AG20443 (cell line): ENCODE measurements at places on chromosomes 1 and 21.
A peak's percentile ranks its signal among the peaks of the same experiment; 100 is the strongest.

DNA sequence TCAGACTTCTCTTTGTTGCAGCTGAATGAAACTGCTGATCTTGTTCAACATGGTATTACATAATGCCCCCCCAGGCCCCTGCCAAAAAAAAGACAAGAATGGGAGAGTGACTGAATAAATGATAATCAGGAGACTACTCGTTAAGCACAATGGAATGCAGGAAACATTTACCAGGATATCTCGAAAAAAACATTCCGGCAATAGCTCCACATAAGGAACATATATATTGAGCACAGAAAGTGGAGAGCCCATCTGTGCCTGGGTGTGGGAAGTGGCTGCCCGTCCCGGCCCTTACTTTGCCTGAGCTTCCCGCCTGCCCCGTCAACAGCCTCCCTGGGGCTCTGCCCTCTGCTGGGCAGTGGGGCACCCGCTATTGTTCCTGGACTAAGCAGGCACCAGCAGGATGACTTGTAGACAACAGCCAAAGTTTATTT is 13.3 kb downstream of the TRIM11 start:
- peak; percentile 80 for DNase-seq

GRCh38 chr1:91790392-91790791 is 95.6 kb downstream of the TGFBR3 start:
- DNase-seq: no peak

GRCh38 chr1:57819893-57820292 is 396.0 kb upstream of the DAB1 start:
- DNase-seq: no peak

DNA sequence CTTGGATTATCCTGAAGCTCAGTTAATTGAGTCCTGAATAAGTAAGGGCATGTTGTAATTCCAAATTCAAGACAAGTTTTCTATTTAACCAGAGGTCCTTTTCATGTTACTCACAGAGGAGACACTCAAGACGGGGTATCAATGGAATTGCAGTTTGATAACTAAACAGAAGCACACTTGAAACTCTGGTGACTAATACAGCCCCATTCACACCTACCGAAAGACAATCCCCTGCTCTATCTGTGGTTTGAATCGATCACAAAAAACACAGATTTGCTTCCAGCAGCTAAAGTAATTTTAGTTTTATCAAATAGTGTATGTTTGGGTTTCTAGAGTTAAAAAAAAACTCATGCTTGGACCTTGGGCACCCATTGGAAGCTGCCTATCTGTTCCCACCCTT is 60.4 kb downstream of the TEX35 start:
- DNase-seq: no peak

DNA sequence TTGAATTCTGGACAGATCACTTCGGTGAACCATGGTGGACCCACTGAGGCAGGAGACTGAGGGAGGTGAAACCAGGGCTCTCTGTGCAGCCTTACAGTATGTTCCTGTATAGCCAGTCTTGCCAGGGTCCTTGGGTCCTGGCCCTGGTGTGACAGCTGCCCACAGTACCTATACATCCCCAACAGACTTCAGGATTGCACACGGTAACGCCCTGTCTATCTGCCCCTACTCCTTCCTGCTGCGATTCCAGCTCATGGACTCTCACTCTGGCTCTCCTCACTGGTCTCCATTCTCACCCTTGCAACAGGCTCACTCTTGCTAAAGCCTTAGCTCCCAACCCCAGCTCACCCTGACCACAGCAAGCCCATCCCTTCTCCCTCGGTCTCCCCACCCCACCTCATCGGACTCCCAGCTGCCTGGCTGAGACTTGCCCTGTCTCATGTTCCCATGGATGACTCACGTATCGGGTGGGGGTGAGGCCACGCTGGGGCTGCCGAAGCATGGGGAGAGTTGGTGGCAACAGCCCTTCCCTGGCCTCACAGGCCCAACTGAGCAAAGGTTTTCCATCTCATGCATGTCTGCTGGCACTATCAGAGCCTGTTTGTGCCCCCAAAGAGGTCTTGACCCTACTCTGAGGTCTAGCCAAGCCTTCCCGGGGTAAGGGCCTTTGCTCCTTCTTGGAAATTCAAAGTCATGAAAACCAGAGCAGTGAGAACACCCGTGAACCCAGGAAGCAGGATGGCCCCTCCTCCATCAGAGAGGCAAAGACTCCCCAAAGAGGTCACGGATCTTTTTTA is 7.1 kb downstream of the PHLDA3 start:
- DNase-seq: peak; percentile 94

DNA sequence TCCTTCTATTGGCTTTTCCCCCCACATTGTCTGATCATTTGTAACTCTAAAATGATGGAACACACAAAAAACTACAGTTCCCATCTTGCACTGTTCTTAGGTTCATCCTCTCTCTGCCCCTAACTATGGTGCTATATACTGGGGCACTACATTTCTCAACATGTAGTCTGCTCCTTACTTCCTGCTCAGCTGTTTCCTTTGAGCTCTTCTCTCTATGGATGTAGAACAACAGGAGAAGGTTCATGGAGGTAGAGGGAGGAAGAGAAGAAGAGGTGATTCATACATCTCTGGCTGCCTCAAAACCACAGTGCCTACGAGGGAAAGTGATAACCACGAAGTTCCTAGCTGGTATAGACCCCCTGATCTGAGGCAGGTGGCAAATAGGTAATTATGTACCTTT is 7.0 kb upstream of the C1orf146 start:
- no peak for DNase-seq

DNA sequence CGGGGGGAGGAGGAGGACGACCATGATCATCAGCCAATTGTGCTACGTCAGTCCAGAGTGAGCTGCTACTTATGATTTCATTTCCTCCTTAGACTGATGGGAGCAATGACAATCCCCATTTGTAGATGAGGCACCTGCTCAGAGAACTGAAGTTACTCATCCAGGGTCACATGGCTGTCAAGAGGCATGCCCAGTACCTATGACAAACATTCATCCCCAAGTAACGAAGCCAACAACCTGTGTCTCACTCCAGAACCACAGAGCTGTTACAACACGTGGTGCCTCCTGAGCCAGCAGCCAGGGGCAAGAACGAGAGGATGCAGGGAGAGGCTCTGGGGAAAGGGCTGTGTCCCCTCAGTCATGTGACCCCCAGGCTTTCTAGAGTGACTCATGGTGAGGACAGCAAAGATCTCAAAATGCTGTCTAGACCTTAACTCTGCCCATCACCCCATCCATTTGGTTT is 93.6 kb downstream of the SIM2 start:
- DNase-seq: no peak

- DNase-seq: no peak
Measured at GRCh38 chr1:48785869-48786268, 9.2 kb upstream of the BEND5 start.

- DNase-seq: no peak
Measured at GRCh38 chr1:156357977-156358376, 11.0 kb upstream of the RHBG start.

DNA sequence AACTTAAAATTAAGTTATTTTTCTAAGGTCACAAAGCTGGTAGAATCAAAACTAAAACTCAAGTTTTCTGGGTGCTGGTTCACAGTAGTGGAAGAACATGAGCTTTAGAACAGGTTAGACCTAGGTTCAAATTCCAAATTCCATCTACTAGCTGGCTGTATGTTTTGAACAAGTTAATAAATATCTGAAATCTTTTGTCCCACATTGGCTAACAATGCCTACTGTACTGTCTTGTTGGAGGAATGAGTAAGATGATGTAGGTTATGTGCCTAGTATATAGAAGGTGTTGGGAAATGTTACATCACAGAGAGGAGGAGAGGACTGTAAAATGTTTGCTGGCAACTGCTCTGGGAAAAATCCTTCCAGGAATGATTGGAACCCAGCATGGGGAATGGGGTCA is 14.0 kb upstream of the CD247 start:
- DNase-seq: no peak

- no peak for DNase-seq
Measured at GRCh38 chr1:208318150-208318734, 74.1 kb upstream of the PLXNA2 start.

DNA sequence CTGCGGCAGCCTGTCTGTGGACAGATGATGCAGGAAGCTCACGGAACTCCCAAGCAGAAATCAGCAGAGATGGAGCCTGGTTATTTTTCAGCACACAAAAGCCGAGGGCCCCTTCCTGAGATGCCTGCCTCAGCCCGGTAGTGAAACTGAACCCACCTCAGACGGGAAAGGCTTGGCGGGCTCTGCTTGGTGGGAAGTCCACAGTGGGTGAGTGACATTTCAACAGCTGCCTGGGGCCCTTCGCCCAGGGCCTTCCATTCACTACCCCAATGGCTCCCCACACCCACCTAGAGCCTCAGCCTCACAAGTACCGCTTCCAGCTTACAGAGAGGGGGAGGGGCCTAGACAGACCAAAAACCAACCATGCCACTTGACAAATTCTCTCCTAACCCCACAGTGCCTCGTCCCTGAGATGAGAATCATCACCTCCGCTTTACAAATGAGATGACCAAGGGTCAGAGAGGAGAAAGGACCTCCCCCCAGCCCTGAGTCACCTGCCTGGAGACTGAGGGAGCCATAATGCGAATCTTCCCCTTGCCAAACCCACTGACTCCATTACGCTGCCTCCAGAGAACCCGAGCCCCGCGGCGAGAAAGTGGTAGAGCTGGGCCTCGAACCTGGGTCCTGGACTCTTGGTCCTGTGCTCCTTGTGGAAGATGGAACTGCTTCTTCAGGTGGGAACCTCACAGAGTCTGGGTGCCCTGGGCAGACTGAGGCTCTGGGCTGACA is 3.4 kb upstream of the ECE1 start:
- DNase-seq: no peak

GRCh38 chr1:34681480-34682451 is 73.1 kb upstream of the GJB5 start:
- DNase-seq: peak; percentile 71

DNA sequence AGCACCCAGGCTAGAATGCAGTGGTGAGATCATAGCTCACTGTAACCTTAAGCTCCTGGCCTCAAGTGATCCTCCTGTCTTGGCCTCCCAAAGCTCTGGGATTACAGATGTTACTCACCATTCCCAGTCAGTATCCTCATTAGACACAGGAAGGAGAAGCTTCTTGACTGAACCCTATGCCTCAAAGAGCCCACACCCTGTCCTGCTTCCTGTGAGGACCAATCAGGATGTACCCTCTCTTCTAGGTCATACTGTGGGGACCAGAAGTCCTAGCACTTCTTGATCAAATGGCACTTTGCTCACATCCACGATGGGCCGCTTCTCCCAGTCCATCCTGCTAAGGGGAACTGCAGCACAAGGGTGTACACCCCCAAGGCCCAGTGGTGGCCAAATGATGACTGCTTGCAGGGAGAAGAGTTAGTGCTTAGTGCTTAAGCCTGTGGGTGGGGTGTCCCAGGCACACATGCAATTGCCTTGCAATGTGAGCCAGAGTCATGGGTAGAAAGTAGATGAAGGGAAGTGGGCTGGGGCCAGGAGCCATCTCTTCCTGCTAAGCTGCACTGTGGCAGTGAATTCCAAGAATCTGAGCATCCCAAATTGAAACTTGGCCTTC is 9.8 kb downstream of the CD34 start:
- DNase-seq: no peak

DNA sequence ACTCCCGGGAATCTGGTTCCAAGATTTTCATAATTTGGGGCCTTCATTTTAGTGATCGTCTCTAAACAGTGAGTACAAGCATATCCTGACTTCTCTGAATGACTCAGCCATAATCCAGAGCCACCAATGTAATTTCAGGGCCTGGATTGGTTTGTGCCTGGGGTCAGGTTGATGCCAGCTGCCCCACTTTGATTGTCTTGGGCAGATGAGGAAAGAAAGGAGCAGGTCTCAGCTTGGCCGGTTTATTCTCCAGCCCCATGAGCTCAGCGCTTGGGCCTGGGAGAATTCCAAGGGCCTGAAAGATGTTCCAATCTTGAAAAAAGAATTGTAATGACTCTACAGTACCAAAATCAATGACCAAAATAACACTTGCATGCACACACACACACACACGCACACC is 71.2 kb upstream of the ECE1 start:
- DNase-seq: no peak

DNA sequence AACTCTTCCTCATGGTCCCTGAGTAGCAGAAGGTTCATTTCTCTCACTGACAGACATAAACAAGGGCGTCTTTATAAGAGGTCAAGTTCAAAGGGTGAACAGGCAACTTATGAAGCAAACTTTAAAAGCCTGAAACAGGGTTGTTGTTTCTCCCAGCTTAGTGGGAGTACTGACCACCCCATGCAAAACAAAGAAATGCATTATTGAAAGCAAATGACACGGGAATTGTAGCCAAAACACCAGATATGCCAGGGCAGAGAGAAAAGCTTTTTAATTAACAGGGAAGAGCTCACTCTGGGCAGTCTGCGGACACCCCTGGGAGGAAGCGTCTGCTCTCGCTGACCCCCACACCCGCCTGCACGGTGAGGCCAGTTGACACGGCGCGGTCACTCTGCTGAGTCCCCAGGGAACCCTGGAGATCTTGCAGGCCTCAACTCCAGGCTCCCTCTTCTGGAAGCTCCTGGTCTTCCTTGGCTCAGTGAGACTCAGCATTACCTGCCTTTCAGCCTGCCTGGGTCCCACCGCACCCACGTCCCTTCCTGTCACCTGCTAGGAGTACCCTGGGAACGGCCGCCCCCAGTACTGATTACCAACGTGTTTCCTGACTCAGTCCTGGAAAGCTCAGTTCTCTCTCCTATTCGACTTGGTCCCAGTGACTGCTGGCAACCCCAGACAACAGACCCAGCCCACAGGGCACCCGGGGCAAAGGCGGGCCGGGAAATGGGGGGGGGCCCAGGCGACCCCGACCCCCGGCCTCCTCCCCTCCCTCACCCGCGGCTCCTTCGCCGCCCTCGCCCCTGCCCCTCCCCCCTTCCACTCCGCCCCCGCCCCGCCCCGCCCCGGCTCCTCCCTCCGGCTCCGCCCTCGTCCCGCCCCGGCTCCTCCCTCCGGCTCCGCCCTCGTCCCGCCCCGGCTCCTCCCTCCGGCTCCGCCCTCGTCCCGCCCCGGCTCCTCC is 972 bp downstream of the CFAP410 start:
- peak; percentile 58 for DNase-seq

GRCh38 chr1:71823708-71824305 is 458.5 kb downstream of the NEGR1 start:
- DNase-seq: no peak

DNA sequence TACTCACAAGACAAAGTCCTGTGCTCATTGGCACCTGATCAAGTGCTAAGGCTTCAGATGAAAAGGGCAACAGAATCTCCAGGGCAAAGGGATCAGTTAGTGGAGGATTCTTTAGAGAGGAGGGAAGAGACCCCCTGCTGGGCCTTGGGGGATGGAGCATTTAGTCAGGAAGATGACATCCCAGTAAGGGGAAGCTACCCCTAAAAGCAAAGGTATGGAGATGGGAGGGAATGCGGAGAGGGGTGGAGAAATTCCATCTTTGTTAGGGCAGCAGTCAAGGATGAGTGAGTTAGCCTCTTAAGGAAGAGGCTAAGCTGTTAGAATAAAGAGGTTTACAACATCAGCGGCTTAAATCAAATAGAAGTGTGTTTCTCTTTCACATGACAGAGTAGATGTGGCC is 67.4 kb downstream of the ST6GALNAC3 start:
- DNase-seq: no peak

GRCh38 chr1:29133861-29134694 is 10.4 kb upstream of the TMEM200B start:
- peak; percentile 30 for DNase-seq

DNA sequence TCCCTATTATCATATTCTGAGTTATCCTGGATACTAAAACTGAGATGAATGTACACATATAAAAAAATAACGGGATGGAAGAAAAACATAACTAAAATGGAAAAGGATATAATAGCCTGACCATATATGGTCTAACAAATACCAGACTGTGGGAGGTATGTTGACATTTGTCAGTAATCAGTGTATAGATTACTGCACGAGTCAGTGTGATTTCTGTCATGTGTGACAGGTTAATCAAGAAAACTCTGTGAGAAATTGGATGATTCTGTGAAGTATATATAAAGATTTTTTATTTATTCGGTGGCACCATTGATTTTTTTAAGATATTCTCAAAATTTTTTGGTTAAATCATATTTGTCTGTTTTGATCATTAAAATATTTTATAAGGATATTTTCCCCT is 547.3 kb upstream of the B3GALT2 start:
- DNase-seq: no peak
